ENCODE measurements at places on chromosomes 2 and 18.
A peak's percentile ranks its signal among the peaks of the same experiment; 100 is the strongest.

- peak; percentile 21 for DNase-seq
These were observed 204.2 kb downstream of the CYP26B1 start for GRCh38 chr2:71943238-71944182.

DNA sequence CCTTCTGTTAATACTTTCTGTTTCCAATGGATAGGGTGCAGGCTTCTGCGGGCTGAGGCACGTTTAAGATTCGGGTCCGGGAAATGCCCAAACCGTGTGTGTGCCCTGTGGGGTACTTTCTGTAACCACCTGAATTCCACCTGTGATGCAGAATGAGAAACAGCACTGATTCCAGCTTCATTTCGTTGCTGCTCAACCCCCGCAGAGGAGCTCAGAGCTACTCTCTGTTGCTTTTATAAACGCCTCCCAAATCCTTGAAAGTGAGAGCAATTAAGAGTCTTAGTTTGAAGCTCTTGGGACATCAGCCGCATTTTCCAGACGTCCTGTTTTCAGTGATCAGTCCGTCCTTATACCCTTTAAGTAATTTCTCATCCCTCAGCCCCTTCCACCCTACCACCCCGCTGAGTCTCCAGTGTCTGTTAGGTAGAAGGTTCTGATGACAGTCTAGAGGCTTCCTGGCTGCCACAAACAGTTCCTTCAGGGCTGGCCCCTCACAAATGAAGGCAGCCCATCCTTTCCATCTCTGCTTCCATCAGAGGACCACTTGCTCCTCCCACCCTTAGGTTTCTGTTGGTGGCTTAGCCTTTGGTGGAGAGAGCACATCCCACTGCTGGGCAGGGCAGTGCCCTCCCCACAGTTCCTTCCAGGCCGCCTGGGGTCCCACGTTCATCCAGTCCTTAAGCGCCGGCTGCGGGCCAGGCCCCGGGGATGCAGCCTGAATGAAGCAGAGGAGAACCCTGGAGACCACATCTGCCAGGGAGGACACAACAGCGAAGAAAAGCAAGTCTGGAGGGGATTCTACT lies 230.1 kb downstream of the SEPTIN10 start:
- no peak for DNase-seq

- no peak for DNase-seq
These were observed 16.3 kb upstream of the MYO1B start for GRCh38 chr2:191228861-191229260.

- no peak for DNase-seq
These were observed 75.0 kb downstream of the OSBPL1A start for GRCh38 chr18:24322584-24323136.

- peak; percentile 60 for DNase-seq
These were observed 60.4 kb downstream of the WDSUB1 start for GRCh38 chr2:159226059-159226461.

GRCh38 chr2:189625636-189626035 lies 35.6 kb upstream of the ASNSD1 start:
- DNase-seq = no peak

GRCh38 chr2:32930436-32930835 lies 16.3 kb upstream of the LTBP1 start:
- no peak for DNase-seq

Data from activated CD8-positive, alpha-beta memory T cell treated with anti-CD3 and anti-CD28 coated beads for 24 hours (primary cell).